ENCODE measurements at places on chromosomes 2 and 18. TPM values are rescaled to one million over a fixed set of nuclear protein-coding genes. Genes with fewer than 3 reads are reported as not detected.

IL1RL2 gene
- not detected for total RNA-seq

NEUROD1 gene
- not detected for total RNA-seq

SGO2 gene
- 39.7 TPM for total RNA-seq

PLGLB1 gene
- 4.4 TPM for total RNA-seq

KIF1A gene
- 4.6 TPM for total RNA-seq
